ENCODE measurements at places on chromosomes 6 and 20.

DNA sequence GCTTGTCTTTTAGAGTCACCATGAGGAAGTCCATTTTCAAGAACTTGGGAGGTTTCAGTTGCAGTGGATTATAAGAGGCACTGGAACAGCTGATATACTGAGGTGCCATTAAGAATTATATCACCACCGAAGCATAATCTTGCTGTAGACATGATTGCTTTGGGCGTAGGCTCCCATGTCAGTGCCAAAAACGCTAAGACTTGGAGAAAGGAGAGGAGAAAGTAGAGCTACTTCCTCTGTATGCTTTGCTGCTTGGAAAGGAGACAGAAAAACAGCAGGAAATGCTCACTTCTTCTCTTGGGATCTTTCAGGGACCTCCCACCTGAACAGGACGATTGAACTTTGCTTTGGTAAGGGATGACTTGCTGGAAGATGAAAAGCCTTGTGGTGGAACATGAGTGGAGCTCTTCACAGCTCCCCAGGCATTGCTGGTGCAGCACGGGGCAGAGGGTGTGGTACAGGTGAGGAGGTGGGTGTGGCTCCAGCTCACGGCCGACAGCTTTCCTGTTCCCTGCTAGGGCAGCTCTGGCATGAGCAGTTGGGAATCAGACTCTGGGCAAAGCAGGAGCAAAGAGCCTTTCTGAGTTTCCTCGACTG, 190.4 kb upstream of the JAG1 start:
- DNase-seq = peak; percentile 18

- no peak for DNase-seq
These were observed 5.6 kb upstream of the CFB start for GRCh38 chr6:31940256-31940664.

DNA sequence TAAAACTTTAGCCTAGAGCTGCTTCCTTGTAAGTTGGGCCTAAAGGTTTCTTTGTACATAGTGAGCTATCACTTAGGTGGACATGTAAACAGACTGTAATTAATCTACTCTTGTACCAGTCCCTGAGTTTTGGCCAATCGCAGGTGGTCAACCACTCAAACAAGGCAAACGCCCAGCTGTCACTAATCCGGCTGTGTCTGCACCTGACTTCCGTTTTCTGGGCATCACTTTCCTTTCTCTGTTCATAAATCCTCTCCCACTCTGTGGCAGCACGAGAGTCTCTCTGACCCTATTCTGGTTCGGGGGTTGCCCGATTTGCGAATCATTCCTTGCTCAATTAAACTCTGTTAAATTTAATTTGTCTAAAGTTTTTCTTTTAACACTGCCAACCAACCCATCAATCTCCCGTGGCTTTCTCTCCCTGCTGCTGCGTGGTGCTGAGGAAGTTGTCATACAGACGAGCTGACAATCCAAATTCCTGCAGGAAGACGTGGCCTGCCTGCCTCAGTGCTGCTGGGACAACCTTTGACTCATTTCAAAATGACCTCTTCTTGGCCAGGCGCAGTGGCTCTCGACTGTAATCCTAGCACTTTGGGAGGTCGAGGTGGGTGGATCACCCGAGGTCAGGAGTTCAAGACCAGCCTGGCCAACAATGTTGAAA, 206.3 kb downstream of the QKI start:
- no peak for DNase-seq

GRCh38 chr6:112432853-112433252, 85.7 kb downstream of the RFPL4B start:
- no peak for DNase-seq

DNA sequence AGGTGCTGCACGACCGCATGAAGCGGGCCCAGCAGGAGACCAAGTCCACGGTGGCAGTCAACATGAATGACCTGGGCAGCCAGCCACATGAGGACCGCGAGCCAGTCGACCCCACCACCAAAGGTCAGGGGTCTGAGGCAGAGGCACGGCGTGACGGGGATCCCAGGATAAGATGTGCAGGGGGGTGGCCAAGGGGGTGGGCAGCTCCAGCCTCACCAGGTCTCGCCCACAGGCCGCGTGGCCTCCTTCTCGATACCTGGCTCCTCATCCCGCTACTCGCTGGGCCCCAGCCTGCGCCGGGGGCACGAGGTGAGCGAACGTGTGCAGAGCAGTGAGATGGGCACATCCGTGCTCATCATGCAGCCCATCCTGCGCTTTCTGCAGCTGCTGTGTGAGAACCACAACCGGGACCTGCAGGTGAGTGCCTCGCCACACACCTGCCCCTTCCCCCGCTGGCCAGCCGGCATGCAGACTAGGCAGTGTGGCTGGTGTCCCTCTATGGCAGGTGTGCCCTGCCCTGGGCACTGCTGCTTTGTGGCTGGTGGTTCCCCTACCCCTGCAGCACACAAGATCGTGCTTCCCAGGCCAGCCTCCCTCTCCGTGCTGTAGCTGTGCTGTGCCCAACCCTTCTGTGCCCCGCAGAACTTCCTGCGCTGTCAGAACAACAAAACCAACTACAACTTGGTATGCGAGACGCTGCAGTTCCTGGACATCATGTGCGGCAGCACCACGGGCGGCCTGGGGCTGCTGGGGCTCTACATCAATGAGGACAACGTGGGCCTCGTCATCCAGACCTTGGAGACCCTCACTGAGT, 25.9 kb downstream of the UQCC2 start:
- DNase-seq = no peak

DNA sequence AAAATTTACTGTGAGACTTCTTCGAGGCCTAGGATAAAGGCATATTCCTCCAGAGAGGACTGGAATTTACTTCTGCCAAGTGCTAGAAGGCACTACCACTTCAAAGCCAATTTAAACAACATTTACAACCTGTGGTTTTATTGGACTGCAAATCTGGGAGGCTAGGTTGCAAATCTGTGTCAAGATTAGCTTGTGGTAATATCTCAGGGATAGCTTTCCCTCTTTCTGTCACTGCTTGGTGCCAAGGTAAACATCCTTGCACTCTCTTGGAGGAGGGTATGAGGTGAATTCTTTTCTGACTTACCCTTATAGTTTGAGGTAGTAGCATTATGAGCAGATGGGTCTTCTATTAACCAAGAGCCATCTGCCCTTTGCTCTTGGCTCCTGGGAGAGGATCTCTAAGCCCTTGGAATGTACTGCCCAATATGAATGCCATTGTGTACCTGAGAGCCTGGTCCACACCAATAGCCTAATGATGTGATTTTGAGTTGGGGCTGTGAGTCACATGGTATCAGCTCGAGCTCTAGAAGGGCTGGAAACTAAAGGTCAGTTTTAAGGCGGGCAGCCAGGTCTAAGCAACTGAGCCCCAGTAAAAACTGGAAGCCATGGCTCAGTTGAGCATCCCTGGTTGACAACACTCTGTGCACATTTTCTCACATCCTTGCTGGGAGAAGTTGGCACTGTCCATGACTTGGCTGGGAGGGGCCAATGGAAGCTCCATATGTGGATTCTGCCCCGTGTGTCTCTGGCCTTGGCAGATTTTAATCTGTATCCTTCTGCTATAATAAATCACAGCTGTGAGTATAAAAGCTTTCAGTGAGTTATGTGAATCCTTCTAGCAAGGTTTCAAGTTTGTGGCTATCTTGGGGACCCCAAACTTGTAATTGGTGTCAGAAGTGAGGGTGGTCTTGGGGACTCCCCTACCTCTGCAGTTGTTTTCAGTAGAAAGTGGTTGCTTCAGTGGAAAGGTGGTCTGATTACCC, 188.1 kb downstream of the UBE3D start:
- DNase-seq = no peak

GRCh38 chr6:143270026-143270425, 180.5 kb downstream of the ADAT2 start:
- DNase-seq = no peak

Data from testis (tissue), 5 donors.